ENCODE measurements at places on chromosomes 1 and 21.

- no peak for DNase-seq
Measured at GRCh38 chr21:26169611-26170470, 729 bp downstream of the APP start.

DNA sequence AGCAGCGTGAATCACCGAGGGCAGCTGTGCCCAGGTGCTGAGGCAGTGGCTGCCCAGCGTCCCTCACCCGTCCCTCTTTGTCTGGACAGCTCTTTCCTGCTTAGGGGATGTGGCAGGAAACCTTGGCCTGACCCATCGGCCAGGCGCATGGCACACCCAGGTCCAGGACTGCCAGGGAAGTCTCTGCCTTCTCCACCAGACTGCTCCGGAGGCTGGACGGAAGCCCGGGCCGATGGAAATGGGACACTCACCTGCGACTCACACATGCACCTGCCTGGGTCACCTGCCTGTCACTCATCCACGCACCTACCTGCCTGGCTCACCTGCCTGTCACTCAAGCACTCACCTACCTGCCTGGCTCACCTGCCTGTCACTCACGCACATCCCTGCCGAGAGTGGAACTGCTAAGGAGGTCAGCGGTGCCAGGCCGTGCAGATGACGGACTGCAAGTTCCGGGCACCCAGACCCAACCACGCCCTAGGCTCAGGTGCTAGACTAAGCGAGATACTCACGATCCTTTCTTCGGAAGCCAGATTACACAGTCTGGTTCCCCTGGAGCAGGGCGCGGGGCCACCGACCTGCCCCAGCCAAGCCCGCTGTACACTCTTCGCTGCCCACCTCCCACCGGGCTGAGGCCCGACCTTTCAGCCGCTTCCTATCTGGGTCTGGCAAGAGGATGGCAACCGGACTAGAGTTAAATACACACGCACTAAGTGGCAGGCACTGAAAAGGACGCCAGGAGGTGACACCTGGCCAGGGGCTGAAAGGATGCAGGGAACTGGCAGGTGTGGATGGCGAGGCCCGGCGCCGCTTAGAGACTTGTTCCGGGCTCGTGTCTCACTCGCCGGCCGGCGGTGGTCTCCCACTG lies 1.1 kb downstream of the UBE2J2 start:
- DNase-seq: no peak

DNA sequence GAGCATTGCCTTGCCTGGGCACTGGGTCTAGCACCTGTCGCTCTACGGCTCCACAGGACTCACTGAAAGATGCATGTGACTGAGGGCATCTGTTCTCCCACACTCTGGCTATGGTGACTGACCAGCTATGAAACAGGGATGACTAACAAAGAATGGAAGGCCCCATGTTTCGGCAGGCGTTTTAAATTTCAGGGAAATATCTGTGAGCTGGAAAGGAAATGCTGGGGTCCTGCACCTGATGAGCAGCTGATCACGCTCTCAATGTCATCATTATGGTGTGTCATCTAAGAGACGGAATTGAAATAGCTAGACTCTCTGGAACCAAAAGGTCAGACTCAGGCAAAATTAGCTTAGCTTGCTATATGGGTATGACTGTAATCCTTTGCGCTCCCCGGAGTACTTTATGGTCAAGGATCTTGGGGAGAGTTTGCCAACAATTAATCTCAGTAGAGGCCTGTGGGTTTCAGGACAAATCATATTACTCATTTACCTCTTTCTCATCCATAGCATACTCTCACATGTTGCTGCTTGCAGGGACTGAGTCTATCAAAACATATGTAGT lies 24.5 kb upstream of the PALMD start:
- DNase-seq: no peak

DNA sequence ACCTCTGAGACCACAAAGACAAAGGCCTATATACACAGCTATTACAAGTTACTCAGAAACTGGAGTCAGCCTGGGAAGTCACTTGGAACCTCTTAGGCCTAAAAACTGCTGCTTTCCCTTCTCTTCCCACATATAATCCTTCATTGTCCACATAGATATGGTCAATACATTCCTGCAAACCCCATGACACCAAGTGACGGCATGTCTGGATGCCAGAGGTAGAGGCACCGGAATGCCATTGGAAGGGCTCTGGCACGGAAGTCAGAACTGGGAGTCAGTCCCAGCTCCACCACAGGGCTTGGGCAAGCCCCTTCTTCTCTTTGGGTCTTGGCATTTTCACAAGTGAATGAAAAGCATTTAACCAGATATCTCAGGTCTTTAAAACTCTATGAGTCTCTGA lies 204.7 kb downstream of the MATN1 start:
- no peak for DNase-seq

DNA sequence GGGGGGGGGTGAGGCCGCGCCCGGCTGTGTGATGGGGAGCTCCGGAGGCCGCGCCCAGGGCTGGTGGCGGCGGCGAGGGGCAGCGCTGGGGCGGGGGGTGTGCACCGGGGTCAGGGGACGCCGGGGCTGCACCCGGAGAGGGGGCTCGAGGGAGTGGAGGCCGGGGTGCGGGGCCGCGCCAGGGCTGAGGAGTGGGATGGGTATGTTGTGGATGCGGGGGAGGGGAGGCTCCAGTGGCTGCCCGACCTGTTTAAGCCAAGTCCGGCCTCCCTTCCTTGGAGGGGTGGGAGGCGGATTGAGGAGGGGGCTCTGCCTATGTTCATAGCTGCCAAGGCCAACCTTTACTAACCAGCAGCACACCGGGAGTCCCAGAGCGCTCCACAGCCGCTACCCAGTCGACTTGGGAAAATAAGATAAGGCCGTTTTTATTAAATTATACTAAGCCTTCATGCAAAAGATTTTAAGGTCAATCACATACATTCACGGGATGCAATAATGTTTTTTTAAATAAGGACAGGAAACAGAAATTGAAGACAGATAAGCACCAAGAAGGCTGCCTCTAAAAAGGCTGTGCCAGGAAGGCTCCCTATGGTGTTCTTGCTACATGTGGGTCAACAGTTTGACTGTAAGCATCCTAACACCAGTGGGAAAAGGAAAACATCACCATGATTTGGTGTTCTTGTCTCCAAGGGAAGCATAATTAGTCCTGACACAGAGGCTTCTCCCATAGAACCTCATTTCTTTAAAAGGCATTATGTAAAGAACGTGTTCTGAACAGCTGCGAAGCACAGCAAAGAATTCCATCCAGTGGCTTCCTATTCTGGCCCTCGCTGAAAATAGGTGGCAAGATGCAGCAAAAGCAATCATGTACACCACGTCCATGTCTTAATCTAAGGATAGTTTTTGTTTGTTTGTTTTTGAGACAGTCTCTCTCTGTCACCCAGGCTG lies 626 bp upstream of the HLCS start:
- no peak for DNase-seq

GRCh38 chr1:82901561-82901960 lies 1097.4 kb downstream of the TTLL7 start:
- no peak for DNase-seq

DNA sequence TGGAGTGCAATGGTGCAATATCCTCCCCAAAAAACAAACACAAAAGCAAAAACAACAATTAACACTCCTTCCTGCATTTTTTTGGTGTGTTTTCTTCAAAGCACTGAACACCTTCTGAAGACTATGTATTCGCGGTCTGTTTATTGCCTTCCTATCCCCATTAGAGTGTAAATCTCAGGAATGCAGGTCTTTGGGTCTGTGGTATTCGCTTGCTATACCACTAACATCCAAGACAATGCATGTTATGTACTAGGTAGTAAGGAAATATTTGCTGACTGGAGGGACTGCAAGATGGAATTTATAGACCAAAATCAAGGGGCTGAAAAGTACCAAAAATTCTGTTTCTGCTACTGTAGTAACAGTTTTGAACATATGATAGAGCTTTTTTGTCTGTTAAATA lies 299.4 kb downstream of the RYR2 start:
- no peak for DNase-seq

- no peak for DNase-seq
Measured at GRCh38 chr1:177811429-177811828, 158.4 kb downstream of the SEC16B start.

DNA sequence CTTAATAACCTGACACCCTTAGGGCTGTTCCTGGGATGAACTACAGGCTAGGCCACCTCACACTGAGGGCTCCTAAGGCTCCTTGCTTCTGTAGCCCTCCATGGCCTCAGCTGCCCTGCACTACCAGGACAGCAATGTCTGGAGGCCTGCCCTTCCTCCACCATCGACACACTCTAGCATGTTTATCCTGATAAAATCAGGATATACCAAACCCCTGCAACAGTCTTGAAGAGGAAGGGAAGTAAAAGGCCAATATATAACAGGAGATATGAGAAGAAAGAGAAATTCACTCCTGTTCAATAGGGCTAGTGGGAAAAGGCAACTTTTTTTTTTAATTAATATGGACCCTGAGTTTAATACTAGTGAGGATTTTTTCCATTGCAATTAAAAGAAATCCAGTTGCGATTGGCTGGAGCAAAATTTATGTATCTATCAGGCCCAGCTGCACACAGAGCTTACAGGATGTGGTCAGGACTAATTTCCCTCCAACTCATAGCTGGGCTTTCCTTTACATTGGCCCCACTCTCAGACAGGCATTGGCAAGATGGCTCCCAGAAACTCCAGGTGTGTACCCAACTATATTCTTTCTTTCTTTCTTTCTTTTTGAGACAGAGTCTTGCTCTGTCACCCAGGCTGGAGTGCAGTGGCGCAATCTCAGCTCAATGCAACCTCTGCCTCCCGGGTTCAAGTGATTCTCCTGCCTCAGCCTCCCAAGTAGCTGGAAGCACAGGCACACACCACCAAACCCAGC lies 13.5 kb upstream of the ATP2B4 start:
- DNase-seq: no peak

DNA sequence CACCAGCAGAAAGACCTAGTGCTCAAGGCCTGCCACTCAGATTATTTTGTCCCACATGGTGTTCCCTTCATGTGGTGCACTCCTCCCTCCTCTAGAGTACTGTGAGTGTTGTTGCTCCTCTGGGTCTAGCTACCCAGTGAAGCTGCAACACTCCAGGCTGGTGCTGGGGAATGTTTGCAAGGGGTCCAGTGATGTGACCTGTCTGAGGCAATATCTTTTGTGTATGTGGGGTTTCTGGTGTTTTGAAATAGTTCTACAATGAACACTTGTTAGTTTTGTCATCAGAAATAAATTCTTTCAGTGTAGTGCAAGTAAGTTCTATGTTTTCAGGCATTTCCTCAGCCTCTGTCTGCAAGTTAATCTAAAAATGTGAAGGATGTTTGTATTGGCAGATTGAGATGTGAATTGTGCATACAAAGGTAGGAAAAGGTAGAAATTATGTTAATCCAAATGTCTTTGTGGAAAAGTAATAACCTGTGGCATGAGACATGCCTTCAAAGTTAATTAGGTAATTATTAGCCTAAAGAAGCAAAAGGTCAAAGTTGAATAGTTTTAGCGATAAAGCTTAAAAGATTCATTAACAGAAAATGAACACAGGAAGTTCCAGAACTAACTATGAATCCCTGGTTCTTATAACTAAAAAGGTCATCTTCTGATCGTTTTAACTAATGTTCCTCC lies 616.8 kb downstream of the LTN1 start:
- DNase-seq: no peak

DNA sequence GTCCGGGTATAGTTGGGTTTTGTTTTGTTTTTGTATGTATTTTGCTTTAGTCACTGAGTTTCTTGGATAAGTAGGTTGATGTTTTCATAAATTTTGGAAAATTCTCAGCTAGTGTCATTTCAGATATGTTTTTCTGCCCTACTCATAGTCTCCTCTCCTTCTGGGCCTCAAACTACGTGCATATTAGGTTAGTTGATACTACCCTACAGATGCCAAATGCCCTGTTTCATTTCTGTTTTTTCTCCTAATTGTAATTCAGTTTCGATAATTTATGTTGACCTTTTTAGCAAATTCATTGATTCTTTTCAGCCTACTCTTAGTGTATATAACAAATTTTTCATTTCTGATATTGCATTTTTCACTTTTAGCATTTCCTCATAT lies 268.6 kb upstream of the RGS18 start:
- DNase-seq: no peak

DNA sequence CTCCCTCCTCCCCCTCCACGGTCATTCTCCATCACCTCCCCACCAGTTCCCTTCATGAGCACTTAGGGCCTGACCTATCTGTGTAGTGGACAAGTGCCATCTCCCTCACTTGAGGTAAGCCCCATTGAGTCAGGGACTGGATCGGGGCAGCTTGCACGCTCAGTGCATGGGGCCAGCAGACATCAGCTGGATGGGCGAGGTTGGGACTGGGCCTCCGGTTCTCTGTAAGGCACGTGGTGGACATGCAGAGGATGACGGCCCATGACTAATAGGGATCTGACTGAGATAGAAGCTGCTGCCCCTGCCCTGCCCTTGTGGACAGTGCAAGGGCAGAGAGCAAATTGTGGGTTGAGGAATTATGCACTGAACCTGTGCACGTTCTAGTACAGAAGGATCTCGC lies 120.4 kb upstream of the C1orf174 start:
- DNase-seq: no peak
